ENCODE measurements at places on chromosomes 12 and 14. TPM values are rescaled to one million over a fixed set of nuclear protein-coding genes. Genes with fewer than 3 reads are reported as not detected.

DNA sequence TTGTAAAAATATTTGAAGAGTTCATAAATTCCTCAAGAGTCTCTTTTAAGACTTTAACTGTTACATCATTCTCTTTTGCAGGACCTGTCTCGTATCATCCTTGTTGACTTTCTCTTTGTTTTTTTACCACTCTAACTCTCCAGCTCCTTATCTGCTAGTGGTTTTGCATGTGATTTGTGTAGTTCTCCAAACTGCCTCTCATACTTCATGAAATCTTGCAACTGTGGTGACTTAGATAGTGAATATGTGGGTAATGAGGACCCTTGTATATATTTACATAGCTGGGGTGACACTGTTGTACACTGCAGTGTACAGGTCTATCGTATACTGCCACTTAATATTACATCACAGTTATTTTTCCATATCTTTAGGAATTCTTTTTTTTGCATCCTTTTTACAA, 40.2 kb upstream of the EMP1 start:
- H3K4me1 ChIP-seq: peaks cover 22% of the 10 kb centered on the region
- H3K27ac ChIP-seq: no peak overlapping the region
- no peak for DNase-seq
- no peak overlapping the region for H3K4me3 ChIP-seq
- H3K36me3 ChIP-seq: no peaks in the 10 kb centered on the region

GRCh38 chr12:20547816-20548575, 147.1 kb upstream of the SLCO1C1 start:
- no peak for DNase-seq
- H3K27me3 ChIP-seq: no peaks in the 10 kb centered on the region
- no peaks in the 10 kb centered on the region for H3K36me3 ChIP-seq
- H3K27ac ChIP-seq: no peak overlapping the region

The ARG2 gene
- total RNA-seq: 0.77 TPM

DNA sequence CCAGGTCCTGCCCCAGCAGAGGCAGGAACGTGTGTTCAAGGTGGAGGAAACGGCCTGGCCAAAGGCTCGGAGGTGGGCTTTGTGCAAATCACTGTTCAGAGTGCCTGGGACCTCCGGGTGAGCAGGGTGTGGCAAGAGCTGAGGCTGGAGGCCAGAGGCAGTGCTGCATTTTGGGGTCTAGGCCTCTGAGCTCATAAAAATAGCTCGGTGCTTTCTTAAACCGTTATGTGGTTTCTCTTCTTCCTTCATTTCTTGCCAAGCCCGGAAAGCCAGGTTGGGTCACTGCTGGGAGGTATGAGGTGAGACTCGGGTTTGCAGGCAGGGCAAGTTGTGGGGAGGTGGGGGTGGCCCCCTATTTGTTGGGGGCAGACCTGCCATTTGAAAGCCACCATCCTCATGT, 178.8 kb upstream of the MYL2 start:
- DNase-seq: no peak
- no peak overlapping the region for H3K27ac ChIP-seq
- H3K4me1 ChIP-seq: no peaks in the 10 kb centered on the region
- no peaks in the 10 kb centered on the region for H3K36me3 ChIP-seq
- H3K4me3 ChIP-seq: no peak overlapping the region

DNA sequence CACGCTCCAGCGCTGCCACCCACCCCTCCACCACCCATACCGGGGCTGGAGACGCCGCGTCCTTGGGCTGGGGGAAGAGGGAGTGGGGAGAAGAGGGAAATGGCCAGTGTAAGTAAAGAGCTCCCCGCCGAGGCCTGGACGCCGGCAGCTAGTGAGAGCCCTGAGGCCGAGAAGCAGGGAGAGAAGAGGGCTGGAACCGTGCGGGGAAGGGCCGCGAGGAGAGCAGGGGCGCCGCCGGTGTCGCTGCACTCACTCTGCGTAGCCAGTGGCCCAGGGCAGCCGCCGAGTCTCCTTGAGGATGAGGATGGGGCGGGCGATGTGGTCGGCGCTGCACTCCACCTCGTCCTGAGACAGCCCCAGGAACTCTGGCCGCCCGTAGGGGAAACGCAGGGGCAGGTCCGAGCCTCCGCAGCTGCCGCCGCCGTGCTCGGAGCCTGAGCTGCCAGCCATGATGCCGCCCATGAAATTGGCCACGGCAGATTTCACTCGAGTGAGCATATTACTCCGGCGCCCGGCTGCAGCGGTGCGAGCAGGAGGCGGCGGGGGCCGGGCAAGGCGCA, 631 bp downstream of the PPM1H start:
- H3K27ac ChIP-seq: peak overlapping the region; percentile 59
- no peaks in the 10 kb centered on the region for H3K36me3 ChIP-seq
- no peaks in the 10 kb centered on the region for H3K27me3 ChIP-seq
- peaks cover 20% of the 10 kb centered on the region for H3K4me1 ChIP-seq
- DNase-seq: peak; percentile 70

GRCh38 chr12:68896881-68897540, 36.0 kb downstream of the CPM start:
- no peak for DNase-seq
- H3K27me3 ChIP-seq: no peaks in the 10 kb centered on the region
- peaks cover 30% of the 10 kb centered on the region for H3K4me1 ChIP-seq
- H3K36me3 ChIP-seq: peaks cover 14% of the 10 kb centered on the region
- H3K27ac ChIP-seq: no peak overlapping the region

DNA sequence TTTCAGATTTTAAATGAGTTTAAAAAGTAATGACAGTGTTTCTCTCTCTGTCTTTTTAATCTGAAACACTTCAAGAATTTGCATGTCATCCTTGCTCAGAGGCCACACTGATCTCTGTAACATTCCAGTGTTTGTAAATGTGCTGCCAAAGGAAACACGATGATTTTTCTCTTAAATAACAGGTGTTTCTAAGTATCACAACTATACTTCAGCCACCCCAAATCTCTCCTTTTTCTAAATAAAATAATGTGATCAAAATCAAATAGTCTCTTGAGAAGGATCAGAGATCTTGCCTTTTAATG, 3.3 kb upstream of the GALC start:
- H3K36me3 ChIP-seq: no peaks in the 10 kb centered on the region
- H3K27me3 ChIP-seq: no peaks in the 10 kb centered on the region
- H3K27ac ChIP-seq: peak overlapping the region; percentile 72
- peaks cover 23% of the 10 kb centered on the region for H3K4me1 ChIP-seq
- no peak for DNase-seq

DNA sequence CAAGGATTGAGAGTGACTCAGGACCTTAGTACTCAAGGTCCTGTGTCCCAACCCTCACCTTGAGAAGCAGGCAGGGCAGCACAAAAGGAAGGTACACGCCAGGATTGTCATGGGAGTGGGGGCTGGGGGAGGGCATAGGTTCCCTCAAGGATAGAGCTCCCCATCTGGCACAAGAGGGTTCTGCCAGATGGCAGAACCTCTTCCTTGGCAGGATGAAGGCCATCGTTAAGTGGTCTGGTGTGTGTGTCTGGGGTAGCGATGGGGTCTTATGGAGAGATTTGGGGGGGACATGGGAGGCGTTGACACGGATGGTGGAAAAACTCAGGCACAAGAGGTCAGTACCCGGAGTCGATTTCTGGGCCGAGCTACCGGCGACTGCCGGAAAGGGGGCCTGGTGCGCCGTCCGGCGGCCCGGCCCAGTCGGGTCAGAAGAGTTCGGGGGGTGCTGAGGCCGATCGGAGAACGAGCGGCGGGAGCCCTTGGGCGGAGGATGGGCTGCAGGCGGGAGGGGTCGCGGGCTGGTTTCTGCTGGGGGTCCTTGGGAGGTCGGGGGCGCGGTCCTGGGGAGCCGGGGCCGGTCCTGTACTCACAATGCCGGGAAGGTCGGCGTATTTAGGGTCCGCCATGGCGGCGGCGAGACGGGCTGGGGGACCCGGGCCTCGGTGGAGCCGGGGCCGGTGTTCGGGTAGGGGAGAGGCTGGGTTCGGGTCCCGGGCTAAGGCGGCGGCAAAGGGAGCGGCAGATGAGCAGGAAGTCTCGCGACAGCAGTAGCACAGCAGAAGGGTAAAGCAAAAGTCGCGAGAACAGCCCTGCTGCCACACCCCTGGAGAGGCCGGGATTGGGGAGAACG, at the start of gene DCTN2:
TSS of gene DCTN2 (minus strand) at position 755 of the 850 bp plus-strand sequence. CDS start at position 626, 129 bp downstream.
- peak within 1 kb of the TSS; percentile 74 for H3K4me3 ChIP-seq
- peak; percentile 96 for DNase-seq
- H3K36me3 ChIP-seq: peaks cover 12% of the 10 kb centered on the region
- H3K27me3 ChIP-seq: peaks cover 30% of the 10 kb centered on the region

GRCh38 chr12:31768046-31768445, 39.2 kb upstream of the AMN1 start:
- H3K36me3 ChIP-seq: no peaks in the 10 kb centered on the region
- no peaks in the 10 kb centered on the region for H3K27me3 ChIP-seq
- peaks cover 1% of the 10 kb centered on the region for H3K4me1 ChIP-seq
- no peak overlapping the region for H3K27ac ChIP-seq
- no peak overlapping the region for H3K4me3 ChIP-seq

- no peaks in the 10 kb centered on the region for H3K4me1 ChIP-seq
- H3K4me3 ChIP-seq: no peak overlapping the region
- H3K36me3 ChIP-seq: no peaks in the 10 kb centered on the region
These were observed 468.9 kb upstream of the LRFN5 start for GRCh38 chr14:41137741-41138140.

GRCh38 chr12:104695453-104696148, 238.9 kb downstream of the CHST11 start:
- H3K27ac ChIP-seq: no peak overlapping the region
- peaks cover 29% of the 10 kb centered on the region for H3K4me1 ChIP-seq
- H3K27me3 ChIP-seq: no peaks in the 10 kb centered on the region
- no peak for DNase-seq
- no peak overlapping the region for H3K4me3 ChIP-seq

- no peaks in the 10 kb centered on the region for H3K36me3 ChIP-seq
- H3K27me3 ChIP-seq: peaks cover 5% of the 10 kb centered on the region
- no peaks in the 10 kb centered on the region for H3K4me1 ChIP-seq
- H3K4me3 ChIP-seq: no peak overlapping the region
- peak; percentile 61 for DNase-seq
These were observed 69.4 kb downstream of the CD163L1 start for GRCh38 chr12:7374423-7375144.

DNA sequence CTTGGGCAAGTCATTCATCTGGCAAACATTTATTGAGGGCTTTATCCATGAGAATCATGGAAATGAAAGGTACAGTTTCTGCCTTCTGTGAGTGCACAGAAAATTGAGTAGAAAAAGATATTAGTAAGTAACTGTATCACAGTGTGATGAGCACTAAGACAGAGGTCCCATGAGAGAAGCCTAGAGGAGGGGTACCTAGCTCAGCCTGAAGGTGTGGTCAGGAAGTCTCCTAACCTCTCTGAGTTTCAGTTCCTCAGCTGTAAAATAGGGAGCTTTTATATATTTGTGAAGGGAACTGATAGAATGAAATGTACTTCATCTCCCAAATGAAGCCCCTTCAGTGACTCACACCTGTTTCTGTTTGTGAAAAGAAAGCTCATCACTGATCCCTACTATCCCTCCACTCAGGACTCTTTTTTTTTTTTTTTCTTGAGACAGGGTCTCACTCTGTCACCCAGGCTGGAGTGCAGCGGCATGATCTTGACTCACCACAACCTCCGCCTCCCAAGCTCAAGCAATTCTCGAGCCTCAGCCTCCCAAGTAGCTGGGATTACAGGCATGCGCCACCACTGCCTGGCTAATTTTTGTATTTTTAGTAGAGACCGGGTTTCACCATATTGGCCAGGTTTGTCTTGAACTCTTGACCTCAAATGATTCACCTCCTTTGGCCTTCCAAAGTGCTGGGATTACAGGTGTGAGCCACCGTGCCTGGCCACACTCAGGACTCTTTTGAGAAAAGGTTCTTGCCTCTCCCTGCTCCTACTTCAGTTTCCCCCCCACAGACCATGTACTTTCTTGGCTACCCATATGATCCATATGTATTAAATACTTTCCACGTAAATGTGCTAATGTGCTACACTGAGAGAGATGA, 93.7 kb upstream of the FUT8 start:
- H3K36me3 ChIP-seq: no peaks in the 10 kb centered on the region
- peaks cover 5% of the 10 kb centered on the region for H3K4me1 ChIP-seq
- no peak for DNase-seq
- no peak overlapping the region for H3K27ac ChIP-seq

GRCh38 chr12:113340061-113340460, 5.2 kb upstream of the SLC8B1 start:
- no peak for DNase-seq
- no peak overlapping the region for H3K27ac ChIP-seq
- no peaks in the 10 kb centered on the region for H3K27me3 ChIP-seq
- no peak overlapping the region for H3K4me3 ChIP-seq
- no peaks in the 10 kb centered on the region for H3K4me1 ChIP-seq

- no peak overlapping the region for H3K27ac ChIP-seq
- DNase-seq: no peak
- no peaks in the 10 kb centered on the region for H3K36me3 ChIP-seq
- no peak overlapping the region for H3K4me3 ChIP-seq
- peaks cover 45% of the 10 kb centered on the region for H3K4me1 ChIP-seq
- H3K27me3 ChIP-seq: no peaks in the 10 kb centered on the region
These were observed 1.1 kb upstream of the ART4 start for GRCh38 chr12:14844401-14844800.

- peaks cover 6% of the 10 kb centered on the region for H3K27me3 ChIP-seq
- DNase-seq: no peak
- H3K4me1 ChIP-seq: peaks cover 4% of the 10 kb centered on the region
- H3K4me3 ChIP-seq: no peak overlapping the region
- H3K27ac ChIP-seq: no peak overlapping the region
These were observed 180.6 kb upstream of the PRMT8 start for GRCh38 chr12:3310271-3311026.

- no peaks in the 10 kb centered on the region for H3K27me3 ChIP-seq
- DNase-seq: peak; percentile 43
These were observed 106.0 kb downstream of the KIF26A start for GRCh38 chr14:104244221-104245011.

DNA sequence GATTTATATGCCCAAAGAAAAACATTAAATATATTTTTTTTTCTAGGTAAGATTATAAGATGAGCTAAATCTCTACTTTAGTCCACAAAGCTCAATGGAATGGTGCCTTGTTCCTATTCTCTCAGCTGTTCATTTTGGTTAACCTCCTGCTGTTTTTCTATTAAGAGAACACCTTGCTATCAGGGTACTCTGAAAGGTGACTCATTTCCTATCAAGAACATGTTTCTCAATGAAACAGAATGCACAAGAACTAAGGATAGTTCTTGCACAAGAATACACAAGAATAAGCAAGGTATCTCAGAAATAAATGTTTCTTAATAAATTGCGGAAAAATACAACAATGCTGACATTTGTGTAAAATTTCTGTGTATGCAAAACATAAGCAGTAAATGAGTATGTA, 14.1 kb downstream of the ABCD2 start:
- no peak for DNase-seq
- H3K27ac ChIP-seq: no peak overlapping the region
- no peaks in the 10 kb centered on the region for H3K4me1 ChIP-seq
- no peak overlapping the region for H3K4me3 ChIP-seq
- H3K27me3 ChIP-seq: no peaks in the 10 kb centered on the region

The DAO gene
- total RNA-seq: not detected

Data from lower lobe of right lung (tissue), 2 donors.